CD8-positive, alpha-beta memory T cell (primary cell): ENCODE measurements at places on chromosomes 12 and 14. TPM values are rescaled to one million over a fixed set of nuclear protein-coding genes. Genes with fewer than 3 reads are reported as not detected.

The AMIGO2 gene
- total RNA-seq, result 16.2 TPM

The IAPP gene
- total RNA-seq, result not detected

The LETMD1 gene
- total RNA-seq, result 64.3 TPM

The CMKLR1 gene
- total RNA-seq, result 0.57 TPM

The POLE gene
- total RNA-seq, result 109 TPM

The SMCO3 gene
- total RNA-seq, result not detected

- DNase-seq, result no peak
- H3K4me1 ChIP-seq, result no peaks in the 10 kb centered on the region
- H3K27me3 ChIP-seq, result no peaks in the 10 kb centered on the region
- no peaks in the 10 kb centered on the region for H3K36me3 ChIP-seq
These were observed 10.7 kb upstream of the GPX2 start for GRCh38 chr14:64953310-64953654.

DNA sequence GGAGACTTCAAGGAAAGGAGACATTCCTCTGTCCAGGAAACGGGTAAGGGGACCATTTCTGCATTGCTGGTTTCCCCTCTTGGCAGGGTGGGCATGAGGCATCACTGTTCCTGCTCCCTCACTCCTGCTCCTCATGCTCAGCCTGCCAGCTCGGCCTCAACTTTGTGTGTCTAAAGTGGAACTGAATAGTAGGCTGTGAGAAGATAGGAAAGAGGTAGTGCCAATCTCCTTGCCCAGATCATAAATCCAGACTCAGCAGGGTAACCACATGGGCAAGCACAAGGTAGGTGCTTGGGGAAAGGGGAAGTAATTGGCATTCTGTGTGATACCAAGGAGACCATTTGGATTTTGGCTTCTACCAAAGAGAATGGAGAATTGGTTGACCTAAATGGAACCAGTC, 2.6 kb downstream of the LTB4R start:
- no peaks in the 10 kb centered on the region for H3K27me3 ChIP-seq
- no peaks in the 10 kb centered on the region for H3K36me3 ChIP-seq
- H3K4me1 ChIP-seq, result peaks cover 57% of the 10 kb centered on the region
- H3K4me3 ChIP-seq, result peak overlapping the region; percentile 33
- H3K27ac ChIP-seq, result no peak overlapping the region
- DNase-seq, result no peak

GRCh38 chr12:34287437-34287836, 265.1 kb downstream of the ALG10 start:
- H3K27me3 ChIP-seq, result no peaks in the 10 kb centered on the region
- H3K36me3 ChIP-seq, result no peaks in the 10 kb centered on the region
- H3K27ac ChIP-seq, result no peak overlapping the region
- H3K4me3 ChIP-seq, result no peak overlapping the region
- DNase-seq, result no peak
- no peaks in the 10 kb centered on the region for H3K4me1 ChIP-seq

GRCh38 chr14:89140326-89140725, 276.7 kb downstream of the FOXN3 start:
- no peak overlapping the region for H3K4me3 ChIP-seq
- H3K27me3 ChIP-seq, result no peaks in the 10 kb centered on the region
- H3K4me1 ChIP-seq, result no peaks in the 10 kb centered on the region
- H3K36me3 ChIP-seq, result no peaks in the 10 kb centered on the region
- no peak overlapping the region for H3K27ac ChIP-seq

- no peaks in the 10 kb centered on the region for H3K36me3 ChIP-seq
- no peak overlapping the region for H3K4me3 ChIP-seq
- H3K27me3 ChIP-seq, result no peaks in the 10 kb centered on the region
- no peaks in the 10 kb centered on the region for H3K4me1 ChIP-seq
- H3K27ac ChIP-seq, result no peak overlapping the region
These were observed 43.4 kb downstream of the PRIMA1 start for GRCh38 chr14:93744876-93745275.

GRCh38 chr12:110373025-110373424, 30.5 kb downstream of the ANAPC7 start:
- peaks cover 25% of the 10 kb centered on the region for H3K36me3 ChIP-seq
- no peaks in the 10 kb centered on the region for H3K27me3 ChIP-seq
- H3K4me3 ChIP-seq, result no peak overlapping the region
- DNase-seq, result no peak

GRCh38 chr12:19196959-19197630, 67.6 kb downstream of the PLEKHA5 start:
- no peak overlapping the region for H3K4me3 ChIP-seq
- H3K4me1 ChIP-seq, result no peaks in the 10 kb centered on the region
- DNase-seq, result no peak
- H3K27ac ChIP-seq, result no peak overlapping the region

DNA sequence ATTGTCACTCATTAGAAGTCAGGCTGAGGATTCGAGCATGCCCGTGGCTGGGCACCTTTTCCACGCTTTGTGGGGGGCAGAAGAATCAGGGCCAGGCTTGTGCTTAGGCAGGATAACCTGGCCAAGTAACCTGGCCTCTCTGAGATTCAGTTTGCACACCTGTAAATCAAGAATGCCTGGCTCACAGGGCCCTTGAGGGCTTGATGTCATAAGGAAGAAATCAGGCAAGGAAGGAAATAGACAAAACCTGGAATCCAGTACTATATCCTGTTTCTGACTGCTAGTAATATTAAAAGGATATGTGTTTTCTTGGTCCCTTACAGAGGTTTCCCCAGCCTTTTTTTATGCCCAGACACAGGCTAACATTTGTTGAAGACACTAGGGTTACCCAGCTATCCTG, 91.9 kb downstream of the SAMD4A start:
- no peak for DNase-seq
- H3K36me3 ChIP-seq, result no peaks in the 10 kb centered on the region
- H3K4me1 ChIP-seq, result no peaks in the 10 kb centered on the region
- no peaks in the 10 kb centered on the region for H3K27me3 ChIP-seq

DNA sequence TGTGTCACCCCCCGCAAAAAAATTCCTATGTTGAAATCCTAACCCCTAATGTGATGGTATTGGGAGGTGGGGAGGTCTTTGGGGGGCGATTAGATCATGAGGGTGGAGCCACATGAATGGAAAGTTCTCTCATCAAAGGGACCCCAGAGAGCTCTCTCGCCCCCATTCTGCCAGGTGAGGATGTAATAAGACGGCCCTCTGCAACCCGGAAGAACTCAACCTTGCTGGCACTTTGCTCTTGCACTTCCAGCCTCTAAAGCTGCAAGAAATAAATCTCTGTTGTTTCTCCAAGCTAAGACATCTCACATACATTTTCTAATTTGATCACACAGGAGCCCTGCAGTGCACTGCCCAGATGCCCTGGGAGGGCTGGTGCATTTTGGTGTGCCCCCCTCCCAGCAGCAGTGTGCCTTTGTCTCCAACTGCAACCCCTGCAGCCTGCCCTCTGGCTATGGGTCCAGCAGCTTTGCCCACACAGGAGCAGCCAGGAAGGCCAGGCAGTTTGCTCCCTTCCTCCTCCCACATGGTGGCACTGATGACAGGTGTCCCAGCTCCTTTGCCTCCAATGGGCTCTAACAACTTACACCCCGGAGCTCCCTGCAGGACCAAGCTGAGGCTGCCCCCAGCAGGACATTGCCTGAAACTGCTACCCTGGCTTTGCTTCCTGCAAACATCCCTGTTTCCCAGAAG, 59.3 kb downstream of the C14orf132 start:
- no peak for DNase-seq
- H3K4me3 ChIP-seq, result no peak overlapping the region
- H3K27me3 ChIP-seq, result no peaks in the 10 kb centered on the region
